ENCODE measurements at places on chromosomes 4 and X.

DNA sequence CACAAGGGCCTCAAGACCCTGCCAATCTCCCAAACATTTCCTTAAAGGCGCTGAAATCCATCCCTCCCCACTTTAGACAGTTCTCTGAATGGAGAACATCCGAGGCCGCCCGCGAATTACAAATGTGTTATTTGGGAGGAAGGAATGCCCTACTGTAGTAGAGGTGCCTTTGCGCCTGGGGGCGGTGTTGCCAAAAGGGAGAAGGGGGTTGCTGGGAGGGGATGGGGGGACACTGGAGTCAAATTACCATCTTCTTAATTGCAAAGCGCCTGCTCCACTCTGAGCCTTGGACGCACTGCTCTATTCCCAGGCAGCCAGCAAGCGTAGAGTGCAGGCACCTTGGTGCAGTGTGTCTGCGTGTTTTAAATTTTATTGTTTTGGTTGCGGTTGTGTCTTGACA is 2.7 kb downstream of the TMEM255A start:
- no peak for DNase-seq

GRCh38 chr4:113248320-113248719 is 198.9 kb downstream of the ANK2 start:
- no peak for DNase-seq

DNA sequence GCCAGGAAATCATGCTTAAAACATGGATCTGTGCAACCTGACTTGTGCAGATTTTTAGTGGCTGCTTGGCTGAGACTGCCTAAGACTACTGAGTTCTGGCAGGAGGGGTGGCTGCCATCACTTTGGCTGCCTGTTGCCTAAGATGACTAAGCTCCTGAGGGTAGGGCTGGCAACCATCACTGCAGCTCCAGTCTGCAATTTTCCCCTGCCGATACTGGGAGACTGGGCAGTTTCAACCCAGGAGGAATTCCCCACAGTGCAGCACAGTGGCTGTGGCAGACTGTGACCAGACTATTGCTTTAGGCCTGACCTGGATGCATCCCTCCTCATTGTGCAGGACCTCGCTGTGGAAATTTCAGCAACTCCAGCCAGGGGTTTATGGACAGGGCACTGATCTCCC is 544.9 kb downstream of the ANKRD50 start:
- no peak for DNase-seq

DNA sequence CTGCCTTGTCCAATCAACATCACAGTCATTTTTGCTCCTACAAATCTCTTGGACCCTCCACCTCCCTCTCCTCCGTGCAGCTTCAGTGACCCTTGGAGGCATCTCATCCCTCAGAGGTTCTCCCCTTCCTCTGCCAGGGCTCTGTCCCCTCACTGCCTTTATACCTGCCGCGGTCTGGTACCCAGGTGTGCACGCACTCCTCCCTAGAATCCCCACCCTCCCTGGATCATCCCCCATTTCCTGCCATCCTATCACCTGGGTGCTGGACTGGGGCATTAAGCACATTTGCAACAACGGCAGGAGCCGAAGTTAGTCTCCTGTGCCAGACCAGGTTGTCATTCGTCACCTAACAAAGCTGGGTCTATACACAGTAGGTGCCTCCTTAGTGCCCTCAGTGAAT is 10.1 kb downstream of the TMEM271 start:
- DNase-seq: no peak

DNA sequence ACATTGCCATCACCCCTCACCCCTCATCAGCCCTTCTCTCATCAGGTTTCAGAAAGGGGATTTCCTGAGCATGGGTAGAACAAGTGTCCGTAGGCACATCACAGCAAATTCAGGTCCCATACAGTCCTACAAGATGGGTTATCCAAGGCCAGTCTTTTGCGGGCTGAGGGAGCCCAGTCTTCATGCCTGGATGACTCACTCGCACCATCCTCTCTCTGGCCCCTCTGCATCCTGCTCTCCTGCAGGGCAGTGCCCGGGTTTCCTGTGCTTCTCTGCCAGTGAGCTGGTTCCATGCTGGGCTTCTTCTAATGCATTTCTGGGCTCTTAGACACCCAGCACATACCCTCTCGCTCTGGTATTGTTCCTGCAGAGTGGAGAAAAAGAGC is 7.3 kb upstream of the INTS6L start:
- no peak for DNase-seq

DNA sequence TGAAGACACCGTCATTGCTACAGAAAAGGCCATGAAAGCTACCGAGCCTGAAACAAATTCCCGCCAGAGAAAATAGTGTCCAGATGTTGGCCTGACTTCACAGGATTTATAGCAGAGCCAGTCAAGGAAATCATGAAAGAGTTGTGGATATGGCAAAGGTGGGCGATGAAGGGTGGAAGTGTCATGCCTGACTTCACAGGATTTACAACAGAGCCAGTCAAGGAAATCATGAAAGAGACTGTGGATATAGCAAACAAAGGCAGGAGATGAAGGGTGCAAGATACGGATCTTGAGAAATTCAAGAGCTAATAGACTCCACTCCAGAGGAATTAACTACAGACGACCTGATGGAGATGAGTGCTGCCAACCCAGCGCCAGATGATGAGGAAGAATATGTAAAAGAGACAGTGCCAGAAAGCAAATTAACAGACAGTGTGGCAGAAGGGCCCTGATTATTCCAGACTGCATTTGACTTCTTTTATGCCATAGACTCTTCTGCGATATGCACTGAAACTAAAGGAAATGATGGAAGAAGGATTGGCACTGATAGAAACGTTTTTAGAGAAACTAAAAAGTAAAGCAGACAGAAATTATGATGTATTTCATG is 17.2 kb downstream of the TRMT44 start:
- DNase-seq: no peak

GRCh38 chr4:90237751-90238530 is 110.7 kb downstream of the CCSER1 start:
- no peak for DNase-seq

GRCh38 chr4:56129431-56129861 is 180.7 kb downstream of the CEP135 start:
- DNase-seq: no peak

DNA sequence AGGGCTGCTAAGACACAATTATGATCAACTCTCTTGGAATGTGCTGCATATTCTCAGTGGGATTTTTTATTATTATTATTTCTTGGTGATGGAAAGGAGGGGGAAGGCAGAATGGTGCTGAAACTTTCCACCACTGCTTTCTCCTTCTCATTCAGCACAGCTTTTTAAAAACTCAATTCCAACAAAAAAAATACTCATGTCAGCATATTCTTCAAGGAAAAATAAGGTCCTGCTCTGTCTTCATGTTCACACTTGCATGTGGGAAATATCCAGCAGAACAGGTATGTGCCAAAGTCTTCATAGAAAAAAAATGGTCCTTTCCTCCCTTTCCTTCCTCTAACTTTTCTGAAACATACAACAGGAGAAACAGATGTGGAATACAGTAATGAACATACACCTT is 144.0 kb upstream of the ADAMTS3 start:
- no peak for DNase-seq

- DNase-seq: no peak
These were observed 62.4 kb downstream of the TRAPPC11 start for GRCh38 chr4:183721207-183722081.

DNA sequence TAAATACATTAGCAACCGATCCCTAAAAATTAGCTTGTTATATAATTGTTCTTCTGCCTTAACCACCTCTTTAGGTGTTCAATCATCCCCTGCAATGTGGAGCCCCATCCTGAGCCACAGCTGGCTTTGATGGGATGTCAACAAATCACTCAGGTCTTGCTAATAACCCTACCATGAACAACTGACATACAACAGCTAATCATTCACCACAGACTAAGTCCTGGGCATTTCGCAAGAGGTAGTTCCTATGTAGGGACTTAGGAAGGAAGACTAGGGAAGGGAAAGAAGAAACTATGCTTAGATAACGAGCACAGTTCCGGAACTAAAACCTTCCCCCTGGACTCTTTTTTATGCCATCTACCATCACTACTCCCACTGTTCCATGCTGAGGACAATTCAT is 63.6 kb upstream of the PTCHD1 start:
- DNase-seq: no peak
